Activated T-cell treated with anti-CD3 and anti-CD28 coated beads, Interleukin-2, amount 50 U/mL, for 72 hours (primary cell): ENCODE measurements at places on chromosomes 5 and 9. TPM values are rescaled to one million over a fixed set of nuclear protein-coding genes. Genes with fewer than 3 reads are reported as not detected.

Gene NUTM2F
- total RNA-seq = not detected

Gene DENND1A
- 18.3 TPM for total RNA-seq

Gene IFNW1
- total RNA-seq = not detected

Gene C9
- total RNA-seq = not detected

Gene SAXO1
- not detected for total RNA-seq
